Stimulated activated CD8-positive, alpha-beta memory T cell treated with anti-CD3 and anti-CD28 coated beads, Interleukin-12 subunit alpha, Interleukin-12 subunit beta, amount 100 ng/mL, for 1 hour (primary cell): ENCODE measurements at places on chromosomes 5 and 9.

GRCh38 chr9:21465138-21465537 is 17.0 kb downstream of the IFNE start:
- DNase-seq: no peak

DNA sequence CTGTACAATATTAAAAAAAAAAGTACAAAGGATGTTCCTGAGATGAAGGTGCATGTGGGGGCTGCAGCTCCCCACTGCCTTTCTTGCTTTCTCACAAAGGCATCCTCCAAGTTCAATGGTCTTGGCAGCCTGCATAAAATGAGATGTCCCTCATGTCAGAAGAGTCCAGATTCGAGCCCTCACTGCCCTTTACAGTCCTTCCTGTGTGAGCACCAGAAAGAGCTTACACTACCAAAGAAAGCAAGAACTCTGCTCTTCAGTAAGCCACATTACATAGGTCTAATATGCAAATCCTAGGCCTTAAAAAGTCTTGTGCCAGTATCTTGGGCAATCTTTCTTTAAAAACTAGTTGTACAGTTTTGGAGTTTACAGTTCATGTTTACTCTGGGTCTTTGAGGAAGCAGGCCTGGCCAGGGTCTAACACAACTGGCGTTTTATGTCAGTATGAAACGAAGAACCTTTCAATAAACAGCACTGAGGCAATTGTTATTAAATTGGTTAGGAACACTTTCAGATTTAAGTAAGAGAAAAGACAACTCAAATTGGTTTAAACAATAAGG is 36.0 kb downstream of the CSF2 start:
- no peak for DNase-seq

- no peak for DNase-seq
Observed at GRCh38 chr5:113807427-113807991, 294.0 kb downstream of the YTHDC2 start.

DNA sequence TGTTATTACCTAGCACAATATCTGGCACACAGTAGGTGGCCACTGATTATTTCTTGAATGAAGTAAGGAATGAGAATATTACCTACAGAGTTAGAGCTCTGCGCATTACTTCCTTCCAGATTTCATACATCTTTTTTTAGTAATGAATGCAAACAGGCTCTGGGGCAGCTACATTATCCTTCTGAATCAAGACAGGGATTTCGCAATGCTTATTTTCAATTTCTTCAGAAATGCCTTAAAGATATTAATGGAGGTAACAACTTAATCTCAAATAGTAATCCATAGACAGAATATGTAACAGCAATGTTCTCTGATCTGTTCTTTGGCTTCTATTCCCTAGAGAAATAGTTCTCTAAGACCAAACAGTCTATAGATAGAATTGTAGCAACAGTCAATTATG is 32.6 kb downstream of the CDKN2A start:
- no peak for DNase-seq

GRCh38 chr5:173625673-173626504 is 9.4 kb upstream of the BOD1 start:
- DNase-seq: no peak

- no peak for DNase-seq
Observed at GRCh38 chr5:159210846-159211245, 1.5 kb upstream of the RNF145 start.

DNA sequence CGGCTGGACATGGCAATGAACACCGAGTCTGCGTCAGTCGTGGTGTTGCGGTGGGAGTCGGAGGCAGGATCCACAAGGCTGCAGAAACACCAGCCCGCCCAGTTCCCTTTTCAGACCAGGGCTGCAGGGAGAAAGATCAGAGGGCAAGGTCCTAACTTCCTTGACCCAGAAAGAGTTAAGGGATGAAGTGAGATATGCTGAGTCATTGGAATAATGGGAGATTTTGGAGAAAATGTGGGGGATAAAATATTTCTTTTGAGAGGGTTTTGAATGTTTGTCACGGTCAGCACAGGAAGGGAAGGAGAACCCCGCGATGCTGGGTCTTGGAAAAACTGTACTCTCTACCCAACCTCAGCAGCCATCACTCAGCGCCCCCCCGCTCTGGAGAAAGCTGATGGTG is 416.0 kb downstream of the ICE1 start:
- no peak for DNase-seq

DNA sequence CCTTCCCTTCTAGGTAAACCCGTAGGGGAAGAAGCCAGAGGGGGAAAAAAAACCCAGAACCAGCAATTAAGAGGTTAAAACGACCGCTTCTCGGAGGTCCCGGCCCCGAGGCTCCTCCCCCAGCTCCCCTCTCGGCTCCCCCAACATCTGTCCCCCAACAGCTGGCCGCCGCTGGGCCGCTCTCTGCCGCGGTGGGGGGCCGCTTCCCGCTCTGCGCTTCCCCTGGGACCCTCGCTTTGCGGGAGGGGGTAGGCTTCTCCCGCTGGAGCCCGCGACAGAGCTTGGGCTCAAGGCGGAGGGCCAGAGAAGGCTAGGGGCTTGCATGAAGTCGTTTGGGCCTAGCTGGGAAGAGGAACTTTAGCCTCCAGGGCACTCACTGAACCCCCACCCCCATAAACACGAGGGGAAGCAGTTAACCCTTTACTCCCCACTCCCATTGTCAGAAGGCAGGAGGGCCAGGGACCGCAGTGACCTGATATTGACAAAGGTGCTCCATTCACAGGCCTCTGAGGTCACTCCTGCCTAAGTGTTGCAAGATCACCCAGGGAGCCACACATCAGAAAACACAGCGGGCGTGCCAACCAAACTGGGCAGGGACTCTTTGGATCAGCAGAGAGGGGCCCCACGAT is 7.5 kb downstream of the LHX6 start:
- DNase-seq: no peak

GRCh38 chr5:1881731-1882336 is 891 bp downstream of the IRX4 start:
- no peak for DNase-seq

DNA sequence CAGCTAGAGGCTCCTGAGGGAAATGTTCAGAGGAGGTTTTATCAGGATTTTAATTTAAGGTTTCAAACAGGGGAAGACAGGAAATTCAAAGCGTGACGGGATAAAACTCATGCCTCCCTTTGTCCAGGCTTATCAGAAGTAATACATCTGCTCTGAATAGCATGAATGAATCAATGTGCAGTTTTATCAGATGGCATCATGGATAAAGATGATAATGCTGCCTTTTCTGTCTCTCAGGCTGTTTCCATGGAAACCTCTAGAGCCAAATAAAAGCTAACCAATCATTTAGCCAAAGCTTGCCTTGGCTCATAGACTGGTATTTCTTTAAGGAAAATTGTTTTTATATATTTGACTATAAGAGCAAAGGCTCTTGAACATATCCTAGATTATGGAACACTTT is 16.4 kb downstream of the MFAP3 start:
- no peak for DNase-seq
